ENCODE measurements at places on chromosomes 11 and 22. TPM values are rescaled to one million over a fixed set of nuclear protein-coding genes. Genes with fewer than 3 reads are reported as not detected.

GRCh38 chr22:22786301-22787115 lies 101.1 kb upstream of the IGLL5 start:
- ATAC-seq = no peak

GRCh38 chr11:17906436-17906835 lies 106.4 kb downstream of the SERGEF start:
- ATAC-seq = no peak

GRCh38 chr11:35721651-35722282 lies 59.2 kb downstream of the TRIM44 start:
- ATAC-seq = no peak

GRCh38 chr11:2951231-2952110 lies 22.3 kb upstream of the PHLDA2 start:
- ATAC-seq = no peak

The CRYAB gene
- total RNA-seq = 316 TPM

Measured in gastroesophageal sphincter (tissue), 4 donors.